ENCODE measurements at places on chromosomes 12 and 14.

DNA sequence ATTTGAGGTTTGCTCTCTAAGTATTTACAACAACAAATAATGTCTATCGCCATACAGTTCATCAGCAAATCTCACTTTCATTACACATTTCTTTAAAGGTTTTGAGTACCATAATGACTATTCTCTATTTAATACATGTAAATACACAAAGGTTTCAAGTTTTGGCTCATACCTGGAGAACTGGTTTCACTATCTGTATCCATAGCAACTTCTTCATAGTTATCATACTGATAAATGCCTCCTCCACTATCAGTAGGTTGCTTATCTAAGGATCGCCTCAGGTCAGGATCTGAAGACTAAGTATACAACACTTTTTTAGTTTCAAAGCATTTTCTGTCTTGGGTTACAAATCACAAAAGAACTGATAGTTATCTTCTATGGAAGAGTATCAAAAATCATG is 21.4 kb downstream of the ZFC3H1 start:
- DNase-seq: no peak

DNA sequence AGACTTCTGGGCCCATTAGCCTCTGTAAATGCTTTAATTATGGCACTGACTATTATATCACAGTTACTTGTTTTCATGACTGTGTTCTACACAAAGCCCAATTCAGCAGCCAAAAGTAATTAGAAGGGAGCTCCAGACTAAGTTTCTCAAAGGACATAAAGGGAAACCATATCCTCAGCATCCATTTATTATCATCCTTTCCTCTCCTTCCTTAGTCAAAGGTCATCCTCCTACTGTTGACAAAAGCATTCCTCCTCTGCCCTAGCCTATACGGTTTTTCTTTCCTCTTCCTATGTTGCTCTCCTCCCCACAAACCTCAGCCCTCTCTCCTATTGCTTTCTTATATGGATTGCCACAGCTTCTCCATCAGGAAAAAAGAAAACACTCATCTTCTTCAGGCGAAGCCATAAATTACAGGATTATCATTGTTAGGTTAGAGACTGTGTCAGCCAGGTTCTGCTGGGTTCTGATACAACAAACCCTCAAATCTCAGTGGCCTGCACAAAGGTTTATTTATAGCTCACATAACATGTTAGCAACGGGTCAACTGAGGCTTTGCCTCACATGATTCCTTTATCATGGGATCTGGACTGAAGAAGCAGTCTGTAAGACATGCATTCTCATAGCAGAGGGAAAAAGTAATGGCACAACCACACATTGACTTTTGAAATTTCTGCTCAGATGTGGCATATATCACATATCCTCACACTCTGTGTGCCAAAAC is 207.2 kb downstream of the SLC5A8 start:
- DNase-seq: no peak

DNA sequence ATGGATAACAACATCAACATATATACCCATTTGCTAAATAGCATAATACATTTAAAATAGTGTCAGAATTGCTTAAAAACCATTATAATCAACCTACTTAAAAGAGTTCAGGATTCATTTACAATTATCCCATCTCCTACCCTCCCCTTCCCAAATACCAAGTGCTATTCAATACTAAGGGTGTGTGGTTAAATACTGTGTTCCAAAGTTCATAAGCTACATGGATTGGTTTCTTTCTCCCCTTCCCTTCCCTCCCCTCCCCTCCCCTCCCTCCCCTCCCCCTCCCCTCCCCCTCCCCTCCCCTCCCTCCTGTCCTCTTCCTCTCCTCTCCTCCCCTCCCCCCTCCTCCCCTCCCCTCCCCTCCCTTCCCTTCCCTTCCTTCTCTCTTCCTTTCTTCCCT is 97.0 kb upstream of the NPAS3 start:
- no peak for DNase-seq

GRCh38 chr12:105278043-105278697 is 42.2 kb upstream of the APPL2 start:
- no peak for DNase-seq

DNA sequence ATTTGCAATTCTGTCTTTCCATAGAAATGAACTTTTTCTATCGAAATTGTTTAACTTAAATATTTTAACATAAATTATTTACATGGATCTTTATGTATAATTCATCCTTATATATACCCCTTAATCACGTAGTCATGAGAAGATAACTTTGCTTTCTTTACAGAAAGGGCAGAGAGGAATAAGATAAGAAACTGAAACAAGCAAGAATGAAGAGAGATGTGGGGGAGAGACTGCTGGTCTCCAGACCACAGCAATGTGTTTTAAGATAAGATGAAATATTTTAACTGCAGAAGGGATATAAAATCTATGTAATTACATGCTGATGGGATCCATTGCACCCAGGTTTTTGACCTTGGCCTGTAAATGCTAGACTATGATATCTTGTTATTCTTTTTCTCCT is 34.7 kb upstream of the DNM1L start:
- no peak for DNase-seq
